ENCODE measurements at places on chromosomes 11 and 22. TPM values are rescaled to one million over a fixed set of nuclear protein-coding genes. Genes with fewer than 3 reads are reported as not detected.

Gene GLB1L3
- not detected for polyA plus RNA-seq

Gene DDTL
- polyA plus RNA-seq = 2.5 TPM

Gene ZNRF3
- 5.5 TPM for polyA plus RNA-seq

Gene LBHD1
- 8.3 TPM for polyA plus RNA-seq

Gene DDI1
- polyA plus RNA-seq = not detected

Gene FGF4
- not detected for polyA plus RNA-seq

Gene FZD4
- polyA plus RNA-seq = 0.61 TPM
